ENCODE measurements at places on chromosomes 5 and 9.

DNA sequence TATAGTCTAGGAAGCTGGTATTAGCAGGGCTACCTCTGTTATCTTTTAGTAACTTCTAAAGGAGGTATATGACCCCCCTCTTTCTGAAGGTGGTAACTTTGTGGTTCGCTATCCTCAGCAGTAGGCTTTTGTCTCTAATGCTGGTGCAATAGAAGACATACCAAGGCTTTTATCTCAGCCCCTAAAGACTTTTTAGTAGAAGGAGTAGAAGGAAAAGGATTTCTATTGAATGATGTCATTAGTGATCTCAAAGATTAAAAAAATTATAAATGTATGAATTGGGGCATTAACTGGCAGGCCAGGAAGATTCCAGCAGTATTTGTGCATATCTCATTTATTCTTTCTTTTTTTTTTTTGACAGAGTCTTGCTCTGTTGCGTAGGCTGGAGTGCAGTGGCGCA is 78.2 kb downstream of the RAI14 start:
- no peak for DNase-seq

DNA sequence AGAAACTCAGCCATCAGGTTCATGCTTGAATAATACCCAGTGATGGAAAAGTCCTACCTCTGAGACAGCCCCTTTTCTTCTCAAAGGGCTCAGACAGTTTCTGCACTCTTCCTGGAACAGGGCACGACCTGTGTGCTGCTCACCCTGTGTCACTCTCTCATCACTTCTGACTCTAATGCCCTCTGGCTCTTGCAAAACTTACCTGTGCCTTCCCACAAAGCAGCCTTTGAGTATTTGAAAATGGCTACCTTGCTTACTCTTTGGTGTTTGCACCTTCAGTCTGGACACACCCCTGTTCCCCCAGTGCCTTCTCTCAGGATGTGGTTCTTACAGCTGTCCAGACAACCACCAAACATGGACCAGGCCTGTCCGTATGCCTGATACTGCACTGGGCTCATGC is 171.4 kb downstream of the GRIA1 start:
- no peak for DNase-seq

- DNase-seq, result no peak
Observed at GRCh38 chr9:9598723-9599122, 1014.1 kb downstream of the PTPRD start.

DNA sequence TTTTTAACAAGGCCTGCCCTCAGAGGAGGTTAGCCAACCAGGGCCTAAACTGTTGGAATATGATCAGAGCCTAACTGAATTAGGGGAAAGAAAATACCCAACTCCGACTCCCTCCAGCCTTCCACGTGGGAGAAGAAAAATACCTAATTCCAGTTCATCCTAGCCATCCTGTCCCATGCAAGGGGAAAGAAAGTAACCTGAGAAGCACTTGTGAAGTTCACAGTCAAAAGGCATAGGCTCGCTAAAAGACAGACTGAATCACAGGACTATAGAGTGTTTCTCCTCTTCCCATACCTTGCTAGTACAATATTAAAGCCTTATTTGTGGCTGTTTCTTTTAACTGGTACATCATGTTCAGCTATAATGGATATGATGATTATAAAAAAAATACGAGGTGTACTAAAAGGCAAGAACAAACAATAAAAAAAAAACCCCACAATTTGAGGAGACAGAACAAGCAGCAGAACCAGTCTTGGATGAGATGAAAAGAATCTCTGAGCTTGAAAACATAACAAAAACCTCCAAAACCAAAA is 18.0 kb upstream of the ATP10B start:
- no peak for DNase-seq

DNA sequence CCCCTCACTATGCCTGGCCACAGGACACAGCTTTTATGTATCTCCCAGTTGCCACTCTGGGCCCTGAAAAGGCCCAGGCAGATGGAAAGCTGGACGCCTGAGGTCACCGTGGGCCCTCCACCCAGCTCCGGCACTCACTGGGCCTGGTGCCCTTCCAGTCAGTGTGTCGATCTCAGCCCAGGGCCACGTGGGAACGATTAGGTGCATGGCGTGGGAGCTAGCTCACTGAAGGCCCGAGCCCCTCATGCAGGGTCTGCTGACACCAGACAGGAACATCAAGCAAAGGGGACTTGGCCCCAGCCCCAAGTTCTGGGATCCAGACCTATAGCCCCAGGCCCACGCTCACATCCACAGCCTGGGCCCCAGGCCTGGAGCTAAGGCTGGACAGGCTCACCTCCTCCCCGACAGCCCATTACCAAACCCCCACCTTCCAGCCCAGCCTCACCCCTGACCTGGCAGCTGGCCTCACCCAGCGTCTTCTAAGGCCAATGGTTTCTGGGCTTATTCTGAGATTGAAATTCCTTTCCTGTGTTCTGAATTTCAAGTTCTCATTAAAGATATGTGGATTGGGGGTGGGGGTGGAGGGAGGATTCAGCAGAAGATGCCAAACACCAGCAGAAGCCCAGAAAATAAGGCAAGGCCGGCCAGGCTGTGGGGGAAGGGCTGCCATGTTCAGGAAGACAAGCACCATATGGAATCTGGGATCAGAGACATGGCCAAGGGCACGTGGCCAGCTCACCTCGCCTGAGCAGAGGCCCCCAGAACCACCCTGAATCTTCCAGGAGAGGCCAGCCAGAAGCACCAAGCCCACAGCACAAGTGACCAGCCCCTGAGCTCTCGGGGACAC is 74.5 kb downstream of the ADAMTS2 start:
- no peak for DNase-seq

- DNase-seq, result no peak
Observed at GRCh38 chr5:35938568-35939227, at the start of gene CAPSL. Gene CAPSL (minus strand): TSS chr5:35938622. CDS start chr5:35921120, 17,502 bp downstream.

DNA sequence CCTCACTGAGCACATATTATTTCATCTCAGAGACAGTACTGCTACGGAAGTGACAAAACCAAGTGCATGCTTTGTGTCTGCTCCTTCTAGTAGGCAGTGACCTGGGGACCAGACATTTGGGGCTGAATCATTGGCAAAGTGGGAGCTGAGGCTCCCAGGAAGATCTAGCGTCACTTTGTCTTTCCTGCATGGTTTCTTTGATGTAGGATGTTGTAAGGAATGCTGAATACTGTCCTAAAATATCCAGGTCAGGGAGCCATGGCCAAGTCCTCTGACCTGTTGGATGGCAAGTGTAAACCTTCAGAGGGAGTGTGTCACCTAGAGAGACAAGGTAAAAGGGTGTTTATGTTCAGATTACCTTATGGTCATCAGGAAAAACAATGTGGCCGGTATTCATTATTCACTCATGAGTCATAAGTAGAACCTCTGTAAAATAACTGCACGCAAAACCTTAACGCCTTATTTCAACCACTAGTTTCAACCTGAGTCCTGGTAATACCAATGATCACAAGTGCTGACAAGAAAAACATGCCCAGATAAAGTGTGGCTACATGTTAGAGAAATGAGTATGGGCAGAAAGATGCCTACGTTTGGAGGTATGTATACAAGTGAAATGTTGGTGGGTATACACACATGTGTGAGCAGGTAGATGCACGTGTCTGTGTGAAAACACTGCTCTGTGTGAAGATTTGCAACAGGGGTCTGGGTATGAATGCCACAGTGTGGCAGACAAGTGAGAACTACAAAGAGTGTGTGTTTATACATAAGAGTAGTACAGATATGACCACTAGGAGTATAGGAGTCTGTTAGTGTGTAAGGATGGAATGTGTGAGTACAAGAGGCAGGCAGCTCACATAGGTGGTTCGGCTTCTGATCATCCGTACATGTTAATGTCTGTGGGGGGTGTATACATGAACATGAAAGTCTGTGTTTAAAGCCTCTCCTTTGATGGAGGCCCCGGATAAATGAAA is 263.9 kb downstream of the SPOCK1 start:
- DNase-seq, result no peak

GRCh38 chr5:92694067-92694466 is 887.0 kb downstream of the NR2F1-AS1 start:
- no peak for DNase-seq

GRCh38 chr5:53479590-53480415 is 626 bp upstream of the FST start:
- no peak for DNase-seq

DNA sequence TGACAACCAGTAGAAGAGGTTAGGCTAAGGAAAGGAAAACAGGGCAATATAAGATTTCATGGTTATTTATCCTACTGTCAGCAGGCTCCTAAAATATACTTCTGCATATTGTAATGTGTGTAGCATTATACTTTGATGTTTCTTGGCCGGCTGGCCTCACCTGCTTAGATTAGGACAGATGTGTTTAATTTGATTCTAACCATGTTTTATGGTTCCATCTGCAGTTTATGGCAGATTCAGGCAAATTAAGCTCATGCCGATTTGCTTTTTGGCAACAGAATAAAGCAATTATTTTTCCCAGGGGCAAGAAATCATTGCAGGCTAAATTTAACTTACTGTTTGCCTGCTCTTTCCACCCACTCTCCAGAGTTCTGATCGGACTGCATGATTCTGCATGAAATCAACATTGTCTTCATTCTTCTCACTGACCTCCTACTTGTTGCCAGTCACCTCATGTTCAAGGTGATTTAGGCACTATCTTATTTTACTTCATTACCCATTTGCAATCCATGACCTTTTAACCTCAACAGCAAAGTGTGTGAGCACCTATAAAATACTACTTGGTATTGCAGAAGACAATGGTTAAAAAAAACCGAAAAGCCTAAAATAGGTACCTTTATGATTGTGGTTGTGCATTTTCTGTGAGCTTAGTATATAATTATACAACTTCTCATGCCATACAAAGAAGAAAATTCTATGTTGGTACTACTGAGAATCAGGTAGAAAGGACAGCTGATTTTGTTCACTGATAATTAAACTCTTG is 125.2 kb downstream of the EDIL3 start:
- DNase-seq, result no peak

DNA sequence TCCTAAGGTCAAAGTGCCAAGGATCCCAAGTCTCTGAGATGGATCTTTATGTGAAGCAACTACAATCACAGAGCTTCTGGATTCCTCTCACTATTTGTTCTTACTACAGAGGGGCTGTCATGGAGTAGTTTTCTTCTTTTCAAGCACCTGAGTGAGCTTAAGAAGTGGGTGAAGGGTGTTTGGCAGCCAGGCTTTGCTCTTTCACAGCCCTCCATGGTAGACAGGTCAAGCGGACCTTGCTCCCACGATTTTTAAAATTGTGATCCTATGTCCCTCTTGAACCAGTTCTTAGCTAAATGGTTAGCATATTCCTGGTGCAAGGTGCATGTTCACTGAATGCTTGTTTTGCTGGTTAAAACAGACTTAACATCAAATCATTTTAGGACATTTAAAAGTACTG is 332.2 kb downstream of the GADD45G start:
- DNase-seq, result no peak

DNA sequence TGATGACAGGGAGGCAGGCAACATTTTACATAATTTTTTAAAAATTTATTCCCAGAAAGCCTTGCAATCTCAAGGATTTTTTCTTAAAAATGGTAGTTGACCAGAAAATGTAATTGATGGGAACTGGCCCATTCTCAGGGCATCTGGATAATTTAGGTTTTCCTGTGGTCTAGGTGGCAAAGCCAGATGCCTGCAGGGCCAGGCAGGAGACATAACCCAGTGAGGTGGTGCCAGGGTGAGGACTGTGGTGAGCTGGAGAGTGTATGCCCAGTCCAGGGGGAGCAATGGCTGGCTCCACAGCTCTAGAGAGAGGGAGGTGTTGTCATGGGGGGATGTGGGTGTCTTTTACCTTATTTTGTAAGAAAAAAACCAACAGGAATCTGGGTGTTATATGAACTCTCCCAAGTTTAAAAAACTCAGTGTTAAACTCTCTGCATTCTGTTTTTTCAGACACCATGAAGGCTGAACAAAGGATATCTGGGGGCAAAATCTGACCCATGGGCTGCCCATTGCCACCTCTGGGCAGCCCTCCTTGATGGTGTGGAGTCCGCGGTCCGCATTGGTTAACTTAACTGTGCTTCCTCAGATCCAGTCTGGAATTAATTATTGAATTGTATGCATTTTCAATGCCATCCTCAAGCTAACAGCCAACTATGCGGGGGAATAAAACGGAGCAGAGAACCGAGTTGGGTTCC is 43.9 kb downstream of the BOD1 start:
- DNase-seq, result no peak

- no peak for DNase-seq
Observed at GRCh38 chr9:94528886-94529285, 26.0 kb upstream of the PCAT7 start.

DNA sequence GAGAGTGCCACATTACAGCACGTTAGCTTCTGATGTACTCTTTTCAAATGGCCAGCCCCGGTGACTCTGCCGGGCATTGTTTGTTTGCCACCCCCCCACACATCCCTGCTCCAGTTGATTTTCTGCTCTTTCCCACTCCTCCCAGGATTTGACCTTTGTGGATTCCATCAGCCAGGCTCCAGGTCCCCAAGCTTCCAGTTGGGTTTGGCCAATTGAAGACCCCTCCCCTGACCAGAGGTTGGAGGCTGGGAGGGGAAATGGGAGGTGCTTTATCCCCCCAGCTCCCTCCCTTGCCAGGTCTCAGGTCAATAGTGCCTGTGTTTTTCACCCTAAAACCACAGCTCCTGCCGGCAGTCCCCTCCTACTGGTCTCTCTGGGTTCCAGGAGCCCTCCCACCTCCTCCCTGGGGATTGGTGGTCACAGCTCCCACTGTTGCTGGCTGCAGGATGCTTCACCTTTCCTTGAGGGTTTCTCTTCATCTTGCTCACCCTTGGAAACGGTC is 34.9 kb downstream of the IRF1 start:
- DNase-seq, result no peak

- no peak for DNase-seq
Observed at GRCh38 chr9:1327467-1327866, 277.3 kb downstream of the DMRT2 start.

DNA sequence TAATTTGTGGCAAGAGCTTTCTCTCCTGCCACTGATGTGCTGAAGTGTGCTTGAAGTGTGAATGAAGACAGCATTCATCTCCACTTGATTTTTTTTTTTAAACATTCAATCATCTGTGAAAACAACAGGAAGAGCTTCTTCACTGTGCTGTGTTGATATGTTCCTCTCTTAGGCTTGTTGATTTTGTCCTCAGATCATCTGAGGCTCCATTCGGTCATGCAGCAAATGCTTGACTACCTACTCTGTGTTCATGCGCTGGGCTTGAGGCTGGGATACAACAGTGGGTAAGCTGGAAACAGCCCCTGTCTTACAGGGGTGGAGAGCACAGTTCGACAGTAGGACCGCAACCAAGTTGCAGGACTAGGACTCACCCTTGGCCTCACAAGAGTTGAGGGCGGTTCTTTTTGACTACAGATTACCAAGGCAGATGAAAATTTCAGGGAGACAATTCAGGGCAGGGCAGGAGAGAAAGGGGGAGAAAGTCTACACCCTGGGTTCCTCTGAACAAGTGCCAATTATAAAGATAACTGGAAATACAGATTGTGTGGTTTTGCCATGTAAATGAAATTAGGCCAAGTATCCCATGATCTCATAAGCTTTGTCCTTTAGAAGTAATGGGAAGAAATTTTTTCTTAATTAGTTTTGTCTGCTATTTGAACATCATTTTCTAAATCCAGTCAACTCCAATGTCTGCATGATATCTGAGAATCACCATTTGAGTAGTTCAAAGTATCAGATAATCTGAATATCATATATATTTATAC is 31.0 kb upstream of the F2R start:
- no peak for DNase-seq

- no peak for DNase-seq
Observed at GRCh38 chr9:136719195-136719880, 7.0 kb downstream of the DIPK1B start.

- no peak for DNase-seq
Observed at GRCh38 chr9:78316166-78316892, 19.4 kb downstream of the PSAT1 start.
